ENCODE measurements at places on chromosomes 1 and 21.

DNA sequence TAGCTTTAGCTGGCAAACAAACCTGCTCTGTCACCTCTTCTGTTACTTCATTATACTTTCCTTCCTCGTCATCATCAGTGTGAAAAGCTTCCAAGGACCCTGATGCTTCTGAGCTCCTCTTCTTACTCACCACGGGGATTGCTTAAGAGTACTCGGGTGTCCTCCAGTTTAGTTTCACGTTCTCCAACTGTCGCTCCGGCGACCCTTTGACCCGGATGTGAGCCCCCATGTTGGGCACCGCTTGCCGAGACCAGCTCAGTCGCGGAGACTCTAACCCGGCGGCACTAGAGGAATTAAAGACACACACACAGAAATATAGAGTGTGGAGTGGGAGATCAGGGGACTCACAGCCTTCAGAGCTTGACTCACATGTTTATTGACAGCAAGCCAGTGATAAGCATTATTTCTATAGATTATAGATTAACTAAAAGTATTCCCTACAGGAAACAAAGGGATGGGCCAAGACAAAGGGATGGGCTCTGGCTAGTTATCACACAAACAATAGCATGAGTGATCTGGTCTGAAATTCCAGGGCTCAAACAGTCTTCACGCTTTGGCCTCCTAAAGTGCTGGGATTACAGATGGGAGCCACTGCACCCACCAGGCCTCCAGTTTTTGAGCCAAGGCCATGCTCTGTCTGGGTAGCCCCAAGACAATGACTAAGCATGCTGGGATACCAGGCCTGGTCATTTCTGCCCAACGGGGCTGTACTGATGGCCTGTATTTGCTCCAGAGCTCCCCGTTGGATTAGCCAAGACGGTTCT is 30.1 kb upstream of the ENO1 start:
- no peak for DNase-seq

DNA sequence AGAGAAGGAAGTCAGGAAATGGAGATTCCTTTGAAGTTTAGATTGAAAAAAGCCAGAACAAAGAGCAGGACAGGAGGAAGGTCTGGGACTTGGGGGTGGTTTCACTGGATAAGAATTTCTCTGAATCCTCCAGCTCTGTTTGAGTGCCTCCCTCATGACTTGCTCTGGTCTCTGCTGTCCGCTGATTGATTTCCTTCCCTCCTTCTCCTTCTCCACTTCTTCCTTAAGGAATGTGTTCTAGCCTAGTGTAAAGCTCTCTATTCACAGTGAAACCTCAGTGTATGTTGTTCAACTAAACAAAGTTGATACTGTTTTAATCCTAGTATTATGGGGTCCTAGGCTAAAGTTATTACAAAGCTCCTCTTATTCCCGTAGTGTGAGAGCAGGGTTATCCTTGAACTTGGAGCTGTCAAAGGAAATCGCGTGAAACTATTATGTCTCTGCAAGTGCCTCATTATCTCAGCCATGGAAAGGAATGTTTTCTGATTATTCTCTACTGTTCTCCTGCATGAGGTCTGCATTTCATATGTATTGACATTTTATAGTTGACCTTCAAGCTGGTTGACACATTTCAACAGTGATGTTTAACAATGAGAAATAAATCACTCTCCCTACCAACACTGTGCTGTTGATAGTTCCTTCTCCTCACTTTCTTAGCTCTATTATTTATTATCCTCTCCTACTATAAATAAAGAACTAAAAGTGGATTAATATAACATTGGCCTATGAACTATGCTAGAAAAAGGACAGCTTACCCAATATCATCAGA is 82.7 kb upstream of the KCTD3 start:
- no peak for DNase-seq

- DNase-seq, result no peak
Measured at GRCh38 chr1:162200096-162200847, 130.8 kb downstream of the NOS1AP start.

DNA sequence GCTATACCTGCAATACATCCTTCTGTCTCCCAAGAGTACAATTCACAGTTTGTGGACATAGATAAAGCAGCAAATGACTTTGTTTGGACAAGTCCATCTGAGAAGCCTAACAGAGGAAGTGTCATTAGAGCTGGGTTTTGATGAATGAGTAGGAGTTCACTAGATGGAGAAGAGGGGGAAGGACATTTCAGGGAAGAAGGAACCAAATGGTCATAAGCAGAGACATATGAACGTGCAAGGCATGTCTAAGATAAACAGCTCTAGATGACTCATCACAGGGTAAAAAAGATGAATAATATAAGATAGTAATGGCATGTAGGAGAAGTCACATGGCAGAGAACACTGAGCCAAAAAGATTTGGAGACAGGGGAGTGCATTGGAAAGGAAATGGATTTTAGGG is 54.5 kb downstream of the HMGB4 start:
- DNase-seq, result no peak

- DNase-seq, result no peak
Measured at GRCh38 chr1:154902938-154903566, 33.0 kb upstream of the KCNN3 start.
